ENCODE measurements at places on chromosomes 11 and 22.

GRCh38 chr22:37664249-37665101 is 6.0 kb downstream of the PDXP start:
- no peak for DNase-seq

GRCh38 chr11:28106353-28107043 is 1.5 kb downstream of the KIF18A start:
- no peak for DNase-seq

GRCh38 chr11:133828871-133829270 is 16.4 kb downstream of the SPATA19 start:
- DNase-seq, result no peak

GRCh38 chr11:69244266-69244665 is 49.7 kb upstream of the MYEOV start:
- no peak for DNase-seq

DNA sequence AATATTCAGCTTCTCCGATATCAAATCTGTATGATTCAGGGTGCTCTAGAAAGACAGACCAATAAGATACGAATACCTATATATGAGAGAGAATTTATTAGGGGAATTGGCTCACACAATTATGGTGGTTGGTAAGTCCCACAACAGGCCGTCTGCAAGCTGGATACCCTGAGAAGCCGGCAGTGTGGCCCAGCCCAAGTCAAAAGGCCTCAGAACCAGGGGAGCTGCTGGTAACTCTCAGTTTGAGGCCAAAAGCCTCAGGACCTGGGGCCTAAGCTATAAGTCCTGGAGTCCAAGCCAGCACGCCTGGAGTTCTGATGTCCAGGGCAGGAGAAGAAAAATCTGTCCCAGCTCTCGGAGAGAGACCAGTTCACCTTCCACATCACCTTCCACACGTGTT is 318.7 kb downstream of the BRD1 start:
- DNase-seq, result no peak

GRCh38 chr11:68965901-68966853 is 14.6 kb downstream of the MRGPRD start:
- DNase-seq, result no peak

- no peak for DNase-seq
Measured at GRCh38 chr11:86675017-86675416, 2.6 kb upstream of the ME3 start.

Data from AG04450 (cell line).